Thyroid gland (tissue), 4 donors: ENCODE measurements at places on chromosomes 3 and 15. TPM values are rescaled to one million over a fixed set of nuclear protein-coding genes. Genes with fewer than 3 reads are reported as not detected.

DNA sequence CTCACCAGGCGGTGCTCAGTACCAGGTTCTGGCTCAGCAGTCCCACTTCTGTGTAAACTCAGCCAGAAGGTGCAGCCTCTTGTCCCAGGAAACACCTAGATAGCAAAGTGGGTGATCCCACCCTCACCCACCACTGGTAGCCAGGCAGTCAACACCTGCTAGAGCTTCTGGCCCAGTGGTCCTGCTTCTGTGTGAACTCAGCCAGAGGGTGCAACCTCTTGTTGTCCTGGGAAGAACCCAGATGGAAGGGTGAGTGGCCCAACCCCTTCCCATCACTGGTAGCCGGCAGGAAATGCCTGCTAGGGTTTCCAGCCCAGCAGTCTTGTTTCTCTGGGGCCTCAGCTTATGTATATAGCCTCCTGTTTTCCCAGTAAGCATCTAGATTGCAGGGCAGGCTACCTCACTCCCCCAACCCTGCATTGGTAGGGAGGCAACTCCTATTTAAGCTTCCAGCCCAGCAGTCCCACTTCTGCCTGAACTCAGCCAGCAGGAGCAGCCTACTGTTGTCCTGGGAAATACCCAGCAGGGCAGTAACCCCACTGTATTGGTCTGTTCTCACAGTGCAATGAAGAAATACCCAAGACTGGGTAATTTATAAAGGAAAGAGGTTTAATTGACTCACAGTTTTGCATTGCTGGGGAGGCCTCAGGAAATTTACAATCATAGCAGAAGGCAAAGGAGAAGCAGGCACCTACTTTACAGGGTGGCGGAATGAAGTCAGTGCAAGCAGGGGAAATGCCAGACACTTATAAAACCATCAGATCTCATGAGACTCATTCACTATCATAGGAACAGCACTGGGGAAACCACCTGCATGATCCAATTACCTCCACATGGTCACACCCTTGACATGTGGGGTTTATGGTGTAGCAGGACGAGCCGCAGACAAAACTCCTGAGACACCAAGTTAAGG lies 110.6 kb downstream of the DTWD1 start:
- DNase-seq = no peak

DNA sequence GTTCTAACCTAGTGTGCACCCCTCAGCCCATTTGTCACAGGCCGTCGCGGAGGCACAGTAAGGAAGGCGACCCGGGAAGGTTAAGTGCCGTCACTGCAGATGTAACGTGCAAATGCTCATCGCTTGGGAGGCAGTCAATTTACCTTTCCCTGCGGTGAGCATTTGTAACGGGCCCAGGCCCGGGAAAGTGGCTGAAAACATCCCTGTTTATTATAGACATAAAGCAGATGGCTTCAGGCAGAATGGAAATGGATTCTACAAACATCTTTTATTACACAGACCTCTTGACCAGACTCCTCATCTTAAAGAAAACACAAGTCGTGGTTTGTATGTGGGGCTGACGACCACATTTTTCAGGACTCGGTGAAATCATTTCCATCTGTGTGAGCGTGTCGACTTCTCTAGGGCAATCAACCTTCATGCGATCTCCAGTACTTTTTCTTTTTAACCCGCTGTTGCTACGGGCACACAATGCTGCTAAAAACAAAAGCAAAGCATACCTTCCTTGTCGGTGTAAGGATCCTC lies 43.6 kb downstream of the NMNAT3 start:
- no peak for DNase-seq

DNA sequence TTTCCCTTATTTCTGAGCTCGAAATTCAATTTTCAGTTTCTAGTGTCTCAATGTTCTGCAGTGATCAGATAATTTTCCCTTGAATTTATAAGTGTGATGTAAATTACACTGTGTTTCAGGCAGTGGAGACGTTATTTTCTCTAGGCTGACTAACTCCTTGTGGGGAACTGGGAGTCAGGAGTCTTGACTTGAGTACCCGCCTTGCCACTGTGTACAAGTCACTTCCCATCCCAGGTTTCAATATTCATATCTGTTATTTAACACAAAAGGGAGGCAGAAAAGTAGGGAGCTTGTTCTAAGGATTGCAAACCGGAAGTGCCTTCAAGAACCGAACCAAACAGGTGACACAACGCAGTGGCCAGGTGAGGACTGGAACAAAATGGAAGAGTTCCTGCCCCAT lies 196.5 kb downstream of the MEX3B start:
- DNase-seq = no peak

Gene STRC
- 1.2 TPM for total RNA-seq

Gene CD96
- total RNA-seq = 4.6 TPM

- DNase-seq = no peak
Measured at GRCh38 chr3:61158216-61158615, 93.0 kb downstream of the FHIT start.

GRCh38 chr3:159258934-159259333 lies 457.1 kb downstream of the MFSD1 start:
- no peak for DNase-seq

- DNase-seq = no peak
Measured at GRCh38 chr15:100623301-100623700, 20.9 kb downstream of the ASB7 start.

Gene PRSS50
- 4.7 TPM for total RNA-seq
